ENCODE measurements at places on chromosomes 5 and 9. TPM values are rescaled to one million over a fixed set of nuclear protein-coding genes. Genes with fewer than 3 reads are reported as not detected.

The GADD45G gene
- 6.2 TPM for total RNA-seq

The AGXT2 gene
- total RNA-seq: not detected

The TLE1 gene
- 74.0 TPM for total RNA-seq

DNA sequence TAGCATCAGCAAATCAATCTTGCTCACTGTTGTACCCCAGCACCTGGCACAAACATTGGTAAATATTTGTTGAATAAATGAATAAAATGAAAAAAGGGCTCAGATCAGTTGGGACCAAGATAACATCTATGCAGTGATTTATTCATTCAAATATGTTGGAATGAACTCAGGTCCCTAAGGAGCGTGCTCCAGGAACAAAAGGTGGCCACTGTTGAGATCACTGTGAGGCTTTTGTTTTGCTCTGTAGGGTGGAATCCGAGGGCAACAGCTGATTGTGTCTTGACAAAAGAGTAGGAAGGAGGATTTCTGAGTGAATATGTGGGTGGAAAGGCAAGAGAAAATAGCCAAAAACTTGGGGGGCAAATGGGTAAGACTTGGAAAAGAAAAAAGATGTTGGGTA lies 89.7 kb downstream of the PPP2R2B start:
- no peak for DNase-seq

GRCh38 chr5:153630546-153630945 lies 140.1 kb downstream of the GRIA1 start:
- no peak for DNase-seq

DNA sequence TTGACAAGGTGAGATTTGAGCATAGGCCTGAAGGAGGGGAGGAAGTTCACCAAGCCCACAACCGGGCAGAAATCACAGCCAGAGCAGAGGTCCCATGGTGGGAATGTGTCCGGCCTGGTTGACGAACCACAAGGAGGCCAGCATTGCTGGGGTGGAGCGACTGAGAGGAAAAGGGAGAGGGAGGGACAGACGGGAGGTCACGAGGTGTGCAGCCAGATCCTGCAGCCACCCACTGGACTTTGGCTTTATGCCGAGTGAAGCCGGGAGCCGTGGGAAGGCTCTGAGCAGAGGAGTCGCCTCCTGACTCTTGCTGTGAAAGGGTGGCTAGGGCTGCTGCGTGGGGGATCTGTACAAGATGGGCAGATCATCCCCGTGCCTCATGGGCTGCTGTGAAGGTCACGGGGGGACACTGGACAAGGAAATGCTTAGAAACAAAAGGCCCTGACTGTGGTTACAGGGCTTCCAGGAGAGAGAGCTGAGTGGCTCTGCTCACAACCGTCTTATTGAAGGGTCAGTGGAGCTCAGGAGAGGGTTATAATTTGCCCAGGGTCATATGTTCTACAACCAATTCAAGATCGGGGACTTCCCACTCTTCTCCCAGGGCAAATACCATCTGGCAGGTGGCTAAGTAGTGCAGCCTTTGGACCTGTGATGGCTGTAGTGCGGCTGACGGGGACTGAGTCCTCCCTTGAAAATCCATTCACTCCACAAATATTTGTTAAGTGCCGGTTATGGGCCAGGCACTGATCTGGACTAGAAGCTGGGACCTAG lies 15.6 kb upstream of the CD74 start:
- no peak for DNase-seq

GRCh38 chr5:95734906-95735305 lies 3.8 kb downstream of the RHOBTB3 start:
- DNase-seq: no peak

GRCh38 chr5:132814503-132815294 lies 1.6 kb downstream of the SOWAHA start:
- DNase-seq: no peak

All from ureter (tissue), 1 donor.